ENCODE measurements at places on chromosomes 2 and 18. TPM values are rescaled to one million over a fixed set of nuclear protein-coding genes. Genes with fewer than 3 reads are reported as not detected.

Gene ACTG2
- not detected for polyA plus RNA-seq

Gene DSG3
- not detected for polyA plus RNA-seq

Gene COL6A3
- 0.56 TPM for polyA plus RNA-seq

Gene ASB18
- polyA plus RNA-seq = not detected

Measured in CD8-positive, alpha-beta memory T cell (primary cell).